B cell (primary cell): ENCODE measurements at places on chromosomes 5 and 9.

GRCh38 chr9:98248737-98249474, 6.5 kb downstream of the TBC1D2 start:
- no peak for DNase-seq

DNA sequence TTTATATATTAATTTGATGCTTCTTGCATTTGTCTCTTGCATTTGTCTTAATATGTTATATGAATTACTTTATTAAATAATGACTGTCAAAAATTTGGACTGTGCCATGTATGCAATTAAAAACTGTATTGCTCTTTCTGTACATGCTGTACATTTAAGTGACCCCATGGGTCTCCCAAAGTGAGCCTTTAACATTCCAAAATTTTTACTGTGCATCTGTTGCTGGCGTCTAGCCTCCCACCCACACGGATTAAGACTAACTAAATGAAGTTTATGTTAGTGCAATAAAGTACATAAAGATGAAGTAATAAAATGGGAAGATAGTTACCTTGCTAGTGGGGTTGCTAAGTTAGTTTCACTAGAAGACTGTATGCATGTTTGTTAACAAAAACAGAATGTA, 48.5 kb downstream of the ADAMTS19 start:
- no peak for DNase-seq

- DNase-seq = no peak
Measured at GRCh38 chr5:57698802-57699201, 216.2 kb upstream of the ACTBL2 start.

DNA sequence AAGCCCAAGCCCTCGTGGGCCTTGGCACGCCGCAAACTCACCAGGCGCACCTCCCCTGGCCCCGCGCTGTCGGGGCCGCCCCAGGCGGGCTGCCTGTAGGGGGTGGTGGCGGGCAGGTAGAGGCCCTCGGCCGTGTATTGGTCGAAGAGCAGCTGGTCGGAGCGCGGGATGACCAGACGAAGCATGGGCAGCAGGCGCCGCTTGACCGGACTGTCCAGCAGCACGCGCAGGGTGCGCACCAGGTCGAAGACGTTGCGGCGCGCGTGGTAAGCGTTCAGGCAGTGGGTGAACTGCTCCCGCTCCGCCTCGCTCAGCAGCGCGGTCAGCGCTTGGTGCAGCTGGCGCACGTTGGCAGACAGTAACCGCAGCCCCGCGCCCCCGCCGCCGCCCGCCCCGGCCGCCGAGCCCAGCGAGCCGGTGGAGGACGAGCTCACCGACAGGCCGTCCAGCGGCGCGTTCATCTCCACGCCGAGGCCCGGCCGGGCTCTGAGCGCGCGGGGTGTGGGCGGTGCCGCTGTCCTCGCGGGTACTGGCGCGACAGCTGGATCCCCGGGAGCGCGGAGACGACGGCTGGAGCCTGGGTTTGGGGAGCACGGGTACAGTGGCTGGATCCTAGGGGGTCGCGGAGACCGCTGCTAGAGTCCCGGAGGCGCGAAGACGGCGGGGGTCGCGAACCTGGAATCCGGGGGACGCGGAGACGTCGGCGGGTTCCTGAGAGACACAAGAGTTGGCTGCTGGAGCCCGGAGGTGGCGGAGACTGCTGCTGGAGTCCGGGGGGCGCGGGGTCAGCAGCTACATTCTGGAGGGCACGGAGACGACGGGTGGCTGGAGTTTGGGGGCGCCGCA, 709 bp downstream of the WHRN start:
- peak; percentile 69 for DNase-seq

DNA sequence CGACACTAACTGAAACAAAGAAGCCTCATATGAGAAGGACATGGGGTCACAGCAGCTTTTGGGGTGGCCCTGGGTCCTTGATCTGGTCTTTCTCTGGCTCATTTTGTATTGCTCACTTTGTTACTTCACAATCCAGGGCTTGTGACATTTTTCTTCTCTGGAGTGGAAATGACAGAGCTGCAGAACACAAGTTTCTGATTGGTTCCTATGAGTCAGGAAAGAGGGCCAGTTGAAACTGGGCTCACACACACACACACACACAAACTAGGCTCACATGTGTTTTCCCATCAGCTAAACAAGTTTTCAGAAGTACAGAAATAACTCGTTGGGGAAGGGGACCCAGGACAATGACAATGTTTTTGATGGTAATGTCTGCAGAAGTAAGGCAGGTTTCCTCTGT, 54.3 kb downstream of the TMC1 start:
- no peak for DNase-seq

GRCh38 chr5:7220156-7220555, 175.8 kb upstream of the ADCY2 start:
- no peak for DNase-seq

DNA sequence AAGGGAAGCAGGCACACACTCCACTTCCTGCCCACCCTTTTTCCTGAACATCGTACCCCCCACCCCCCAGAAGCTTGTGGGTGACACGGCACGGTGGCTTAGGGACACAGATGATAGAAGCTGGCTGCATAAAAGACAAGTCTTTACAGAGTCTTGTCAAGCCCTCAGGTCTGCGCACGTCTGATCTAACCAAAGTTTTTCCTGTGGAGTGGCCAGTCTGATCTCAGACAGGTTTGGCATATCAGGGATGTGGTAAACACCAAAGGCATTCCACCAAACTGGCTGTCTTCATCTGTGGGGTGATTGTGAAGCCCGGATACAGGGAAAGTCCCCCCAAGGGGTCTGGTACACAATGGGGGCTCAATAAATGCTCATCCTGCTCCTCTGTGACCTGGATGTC, 50.0 kb downstream of the CRB2 start:
- no peak for DNase-seq

- peak; percentile 60 for DNase-seq
Measured at GRCh38 chr9:15306068-15306756, 804 bp downstream of the TTC39B start.

- no peak for DNase-seq
Measured at GRCh38 chr9:130500340-130501180, 55.8 kb downstream of the ASS1 start.
